Activated T-cell treated with anti-CD3 and anti-CD28 coated beads, Interleukin-2, amount 50 U/mL, for 72 hours (primary cell): ENCODE measurements at places on chromosomes 12 and 14. TPM values are rescaled to one million over a fixed set of nuclear protein-coding genes. Genes with fewer than 3 reads are reported as not detected.

GRCh38 chr12:57027011-57027804, 10.9 kb upstream of the TAC3 start:
- DNase-seq: no peak

DNA sequence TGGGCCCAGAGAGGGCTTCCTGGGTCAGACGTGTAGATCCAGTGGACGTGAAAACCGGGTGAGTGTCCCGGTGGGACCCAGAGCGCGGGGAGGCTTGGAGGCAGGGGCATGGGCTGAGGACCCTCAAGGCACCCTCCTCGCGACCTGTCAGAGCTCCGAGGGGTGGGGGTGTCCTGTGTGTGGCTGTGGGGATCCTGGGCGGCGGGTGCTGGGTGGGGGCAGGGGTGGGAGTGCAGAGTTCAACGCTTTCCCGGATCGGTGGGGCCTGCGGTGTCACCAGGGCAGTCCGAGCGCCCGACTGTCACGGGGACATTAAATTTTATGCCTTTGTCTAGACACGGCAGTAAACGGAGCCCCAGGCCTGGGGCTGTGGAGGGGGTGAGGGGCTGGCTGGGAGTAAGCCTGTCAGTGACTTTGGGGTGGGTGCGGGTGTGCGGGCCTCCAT, 1.0 kb downstream of the TMEM121 start:
- DNase-seq: no peak

DNA sequence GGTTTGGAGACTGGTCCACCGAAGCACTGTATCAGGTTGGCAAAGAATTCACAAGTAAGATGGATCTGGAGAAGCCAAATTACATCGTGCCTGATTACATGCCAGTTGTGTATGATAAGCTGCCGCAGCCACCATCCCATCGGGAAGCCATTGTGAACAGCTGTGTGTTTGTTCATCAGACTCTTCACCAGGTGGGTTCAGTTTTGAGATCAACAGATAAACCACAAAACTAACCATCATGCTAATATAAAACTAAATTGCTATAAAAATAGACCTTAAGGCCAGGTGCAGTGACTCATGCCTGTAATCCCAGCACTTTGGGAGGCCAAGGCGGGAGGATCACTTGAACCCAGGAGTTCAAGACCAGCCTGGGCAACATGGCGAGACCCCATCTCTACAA, 58.9 kb downstream of the HSP90AA1 start:
- DNase-seq: no peak

DNA sequence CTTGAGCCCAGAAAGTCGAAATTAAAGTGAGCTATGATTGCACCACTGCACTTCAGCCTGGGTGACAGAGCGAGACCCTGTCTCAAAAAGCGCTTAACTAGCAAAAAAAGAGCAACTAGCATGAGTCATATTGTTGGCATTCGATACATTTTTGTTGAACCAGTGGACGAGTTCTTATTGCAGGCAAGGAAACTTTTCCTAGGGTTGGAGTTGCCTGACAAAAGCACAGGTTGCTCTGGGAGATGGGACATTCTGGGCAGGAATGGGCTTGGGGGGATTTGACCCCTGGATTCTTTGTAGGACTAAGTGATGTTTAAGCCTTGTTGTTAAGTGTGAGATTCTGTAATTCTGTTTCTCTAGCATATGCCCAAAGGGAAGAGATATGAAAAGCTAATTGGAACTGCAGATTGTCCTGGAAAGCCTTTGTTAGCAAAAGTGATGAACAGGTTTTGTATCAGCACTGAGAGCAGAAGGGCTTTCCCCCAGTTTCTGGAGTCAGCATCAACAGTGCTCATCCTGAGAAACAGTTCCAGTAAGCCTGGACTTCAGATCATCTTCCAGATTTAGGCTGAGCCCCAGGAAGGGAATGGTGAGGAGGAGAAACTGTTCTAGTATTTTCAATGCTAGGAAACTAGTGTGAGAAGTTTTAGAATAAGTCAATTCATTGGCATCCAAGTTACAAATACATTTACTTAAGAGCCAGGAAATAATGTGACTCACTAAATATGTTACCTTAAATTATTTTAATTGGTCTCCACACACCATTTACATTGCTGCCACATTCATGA, 123.1 kb downstream of the SRGAP1 start:
- DNase-seq: no peak

RGS6 gene
- 2.2 TPM for total RNA-seq

OR4K1 gene
- total RNA-seq: not detected

DHH gene
- total RNA-seq: 0.12 TPM

RNF212B gene
- total RNA-seq: not detected
